Neural progenitor cell (in vitro differentiated cells): ENCODE measurements at places on chromosomes 11 and 22. TPM values are rescaled to one million over a fixed set of nuclear protein-coding genes. Genes with fewer than 3 reads are reported as not detected.

NLRP10 gene
- total RNA-seq = not detected in 2 replicates

ZNF280A gene
- 2.4 and 3.7 TPM in 2 replicates for total RNA-seq

SAA4 gene
- total RNA-seq = not detected in 2 replicates

NECTIN1 gene
- total RNA-seq = 19.5 and 27.4 TPM in 2 replicates

KRTAP5-2 gene
- total RNA-seq = not detected in 2 replicates

NRIP3 gene
- 38.1 and 42.7 TPM in 2 replicates for total RNA-seq

CARNS1 gene
- 0.22 and 0.52 TPM in 2 replicates for total RNA-seq

MS4A5 gene
- not detected in 2 replicates for total RNA-seq

LRRC56 gene
- total RNA-seq = 0.45 and 1.4 TPM in 2 replicates

TUB gene
- 28.7 and 41.3 TPM in 2 replicates for total RNA-seq

NXPE1 gene
- total RNA-seq = not detected in 2 replicates
